Activated T-cell treated with anti-CD3 and anti-CD28 coated beads for 1 hour (primary cell): ENCODE measurements at places on chromosomes 6 and 20.

DNA sequence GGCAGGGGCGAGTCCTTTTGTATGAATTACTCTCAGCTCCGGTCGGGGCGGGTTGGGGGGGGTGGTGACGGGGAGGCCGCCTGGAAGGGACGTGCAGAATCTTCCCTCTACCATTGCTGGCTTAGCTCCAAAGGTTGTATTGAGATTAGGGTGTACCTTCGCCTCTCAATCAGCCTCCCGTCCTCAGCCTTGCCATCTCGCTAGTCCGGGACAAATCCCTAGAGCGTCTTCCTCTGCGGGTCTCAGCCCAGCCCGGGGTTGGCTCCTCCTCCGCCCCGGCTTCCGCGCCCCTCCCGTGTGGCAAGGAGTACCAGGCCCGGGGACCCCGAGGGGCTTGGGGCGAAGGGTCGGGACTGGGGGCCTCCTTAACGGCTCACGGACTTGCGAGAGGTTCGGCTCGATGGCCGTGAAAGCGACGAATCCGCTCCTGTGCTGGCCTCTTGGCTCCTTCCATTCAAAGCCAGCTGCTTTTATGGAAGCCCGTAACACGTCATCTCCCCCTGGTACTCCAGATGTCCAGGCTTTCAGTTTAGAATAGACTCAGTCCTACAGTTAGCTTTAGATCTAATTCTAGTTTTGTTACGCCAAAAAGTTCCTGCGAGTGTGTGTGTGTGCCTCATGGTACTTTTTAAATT lies 636 bp upstream of the EEF1A1 start:
- DNase-seq: no peak

DNA sequence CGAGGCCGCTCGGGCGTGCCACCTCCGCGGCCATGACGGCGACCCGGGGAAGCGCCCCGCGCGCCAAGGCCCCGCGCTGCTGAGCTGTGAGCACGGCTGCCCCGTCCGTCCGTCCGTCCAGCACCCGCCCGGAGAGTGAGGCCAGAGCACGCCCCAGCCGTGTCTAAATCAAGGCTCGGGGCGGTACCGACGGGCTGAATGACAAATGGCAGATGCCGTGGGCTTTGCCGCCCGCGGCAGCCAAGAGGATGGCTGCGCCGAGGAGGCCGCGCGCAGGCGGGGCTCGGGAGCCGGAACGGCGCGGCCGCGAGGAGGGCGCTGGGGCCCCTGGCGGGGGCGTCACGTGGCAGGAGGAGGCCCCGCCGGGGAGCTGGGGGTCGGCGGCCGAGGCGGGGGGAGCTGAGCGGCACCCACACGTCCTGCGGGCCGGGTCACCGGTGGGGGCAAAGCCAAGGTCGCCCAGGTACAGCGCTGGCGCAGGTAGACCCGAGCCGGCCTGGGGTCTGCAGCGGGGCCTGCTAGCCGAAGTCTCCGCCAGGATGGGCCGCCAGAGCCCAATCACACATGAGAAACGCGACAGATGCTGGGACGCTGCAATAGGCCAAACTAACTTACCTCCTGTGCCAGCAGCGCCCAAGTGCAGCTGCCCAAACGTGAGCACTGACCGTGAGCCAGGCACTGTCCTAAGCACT lies at the start of gene PLAGL1:
Gene PLAGL1, minus strand, starts transcription at position 140 of the 692 bp plus-strand sequence. CDS start 60,123 bp downstream, outside the sequence.
- DNase-seq: no peak

DNA sequence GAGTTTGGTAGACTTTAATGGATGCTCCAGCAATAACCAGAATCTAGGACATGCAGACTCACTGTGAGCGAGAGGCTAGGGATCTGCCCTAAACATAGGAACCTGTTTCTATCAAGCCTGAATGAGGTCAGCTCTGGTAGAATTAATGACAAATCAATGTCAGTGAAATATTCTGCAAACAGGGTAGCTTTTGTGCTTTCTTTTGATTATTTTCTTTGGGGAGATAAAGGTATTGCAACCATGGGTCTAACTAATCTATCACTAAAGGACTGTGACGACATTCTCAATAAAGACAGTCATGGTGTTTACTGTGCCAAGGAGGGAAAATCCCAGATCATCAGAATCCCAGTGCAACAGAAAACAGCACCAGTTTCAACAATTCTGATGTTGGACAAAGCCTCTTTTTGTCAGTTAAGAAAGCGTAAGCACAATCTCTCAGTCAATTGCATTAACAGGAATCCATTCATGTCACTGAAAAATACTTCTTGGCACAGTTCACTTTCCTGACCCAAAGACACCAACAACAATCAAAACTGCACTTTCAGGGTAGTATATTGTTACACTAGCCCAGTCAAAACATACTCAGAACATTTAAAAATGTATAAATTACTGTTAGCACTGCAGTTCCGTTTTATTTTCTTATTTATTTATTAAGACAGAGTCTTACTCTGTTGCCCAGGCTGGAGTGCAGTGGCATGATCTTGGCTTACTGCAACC lies 36.8 kb upstream of the SMIM29 start:
- DNase-seq: no peak

- no peak for DNase-seq
These were observed 65.5 kb upstream of the SPACA1 start for GRCh38 chr6:87982134-87982533.

GRCh38 chr6:1770968-1771723 lies 161.4 kb downstream of the FOXC1 start:
- no peak for DNase-seq

GRCh38 chr6:53377793-53378192 lies 29.0 kb upstream of the ELOVL5 start:
- DNase-seq: no peak

- DNase-seq: no peak
These were observed 105.4 kb upstream of the PLEKHG1 start for GRCh38 chr6:150494241-150494640.
